ENCODE measurements at places on chromosomes 13 and 19. TPM values are rescaled to one million over a fixed set of nuclear protein-coding genes. Genes with fewer than 3 reads are reported as not detected.

- peak; percentile 67 for DNase-seq
Observed at GRCh38 chr19:39410017-39410830, 2.2 kb upstream of the PLEKHG2 start.

DNA sequence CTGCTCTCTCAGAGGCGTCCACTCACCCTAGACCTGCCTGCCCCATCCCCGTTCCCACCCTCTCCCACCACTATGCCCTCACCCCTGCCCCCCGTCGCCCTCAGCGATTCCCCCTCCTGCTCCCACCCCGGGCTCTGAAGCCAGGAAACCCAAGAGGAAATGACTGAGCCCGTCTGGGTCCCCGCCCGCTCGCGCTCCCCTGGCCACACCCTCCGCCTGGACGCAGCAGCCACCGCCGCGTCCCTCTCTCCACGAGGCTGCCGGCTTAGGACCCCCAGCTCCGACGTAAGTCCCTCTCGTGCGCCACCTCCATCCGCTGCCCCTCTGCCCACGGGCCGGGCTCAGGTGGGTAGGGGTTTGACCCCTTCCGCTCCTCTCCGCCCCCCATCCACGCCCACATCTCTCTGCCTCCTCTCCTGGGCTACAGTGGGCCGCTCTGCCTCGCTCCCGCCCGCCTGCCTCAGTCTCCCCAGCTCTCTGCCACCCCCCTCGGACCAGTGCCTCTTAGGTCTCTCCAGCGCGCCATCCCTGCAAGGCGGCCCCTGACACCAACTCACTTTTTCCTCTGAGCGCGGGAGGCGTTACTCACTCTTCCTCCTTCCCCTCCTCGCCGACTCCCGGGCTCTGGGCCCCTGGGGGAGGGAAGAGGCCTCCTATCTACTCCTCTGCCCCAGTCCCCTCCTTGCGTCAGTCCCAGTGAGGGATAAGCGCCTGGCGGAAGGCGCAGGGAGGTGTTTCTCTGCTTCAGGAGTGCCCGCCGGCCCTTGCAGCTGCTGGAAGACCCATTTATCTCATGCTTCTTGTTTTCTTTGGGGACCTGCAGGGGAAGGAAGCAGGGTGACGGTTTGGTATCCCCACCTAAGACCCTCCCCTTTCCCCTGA, at the start of gene FXYD5:
Gene FXYD5 (plus strand): TSS at position 211 of the 882 bp plus-strand sequence. CDS start 816 bp downstream, outside the sequence.
- DNase-seq: peak; percentile 86

GRCh38 chr19:45547965-45548609, 36.5 kb downstream of the OPA3 start:
- peak; percentile 77 for DNase-seq

DNA sequence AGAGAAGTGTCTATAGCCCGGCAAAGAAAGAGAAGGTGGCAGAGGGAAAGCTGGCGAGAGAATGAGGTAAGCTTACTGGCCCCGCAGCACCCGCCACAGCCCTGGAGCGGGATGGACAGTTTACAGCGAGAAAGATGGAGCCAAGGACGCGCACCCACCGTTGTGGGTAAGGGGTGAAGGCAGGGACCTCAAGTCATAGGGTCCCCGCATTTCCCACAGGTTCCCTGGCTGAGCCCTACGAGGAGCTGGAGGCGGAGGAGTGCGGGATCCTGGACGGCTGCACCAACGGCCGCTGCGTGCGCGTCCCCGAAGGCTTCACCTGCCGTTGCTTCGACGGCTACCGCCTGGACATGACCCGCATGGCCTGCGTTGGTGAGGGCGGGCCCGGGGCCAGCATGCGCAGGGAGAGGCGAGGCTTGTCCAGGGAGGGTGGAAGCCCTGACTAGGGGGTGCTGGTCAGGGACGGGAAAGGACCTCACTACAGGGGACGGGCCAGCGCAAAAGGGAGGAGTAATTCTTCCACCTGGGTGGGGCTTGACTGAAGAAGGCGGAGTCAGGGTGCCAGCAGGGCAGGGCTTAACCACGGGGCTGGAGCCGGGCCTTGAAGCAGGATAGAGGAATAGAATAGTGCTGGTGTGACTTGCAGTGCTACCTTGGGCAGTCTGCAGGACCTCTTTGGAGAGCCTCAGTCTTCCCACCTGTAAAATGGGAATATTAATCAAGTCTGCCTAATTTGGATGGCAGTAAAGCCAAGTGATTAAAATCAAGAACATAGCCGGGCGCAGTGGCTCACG, 26.5 kb downstream of the LTBP4 start:
- no peak for DNase-seq

DNA sequence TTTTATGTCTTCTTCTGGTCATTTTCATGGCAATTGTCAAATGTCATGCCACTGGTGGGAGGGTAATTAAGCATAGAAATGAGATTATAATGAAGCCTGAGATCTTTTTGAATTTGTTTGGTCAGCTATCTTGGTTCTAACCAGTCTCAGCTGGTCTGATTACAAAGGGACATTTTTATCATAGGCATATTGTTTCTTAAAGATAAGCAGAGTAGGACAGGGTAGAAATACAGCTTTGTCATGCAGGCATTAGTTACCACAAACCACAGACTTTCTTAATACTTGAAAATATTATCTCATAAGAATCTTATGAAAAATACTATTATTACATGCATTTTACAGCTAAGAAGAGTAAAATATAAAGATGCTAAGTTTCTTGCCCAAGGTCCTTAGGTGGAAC, 1761.5 kb downstream of the PCDH9 start:
- DNase-seq: no peak

- no peak for DNase-seq
Observed at GRCh38 chr13:46982856-46983582, 86.2 kb upstream of the HTR2A start.

GRCh38 chr13:76489274-76489673, 396.9 kb downstream of the KCTD12 start:
- DNase-seq: no peak

- no peak for DNase-seq
Observed at GRCh38 chr19:17606590-17607185, 51.2 kb downstream of the COLGALT1 start.

DNA sequence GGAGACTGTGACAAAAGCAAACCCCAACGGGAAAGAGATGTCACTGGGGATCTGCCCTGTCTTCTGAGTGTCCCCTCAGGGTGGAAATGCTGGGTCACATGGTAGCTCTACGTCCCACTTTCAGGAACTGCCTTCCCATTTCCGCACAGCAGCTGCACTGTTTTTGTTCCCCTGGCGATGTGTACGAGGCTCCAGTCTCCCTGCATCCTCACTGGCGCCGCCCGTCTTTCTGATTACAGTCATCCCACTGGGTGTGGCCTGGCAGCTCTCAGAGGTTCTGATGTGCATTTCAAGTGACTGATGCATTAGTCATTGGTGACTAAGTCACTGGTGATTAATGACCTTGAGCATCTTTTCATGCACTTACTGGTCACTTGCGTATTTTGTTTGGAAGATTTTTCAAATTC, 21.2 kb downstream of the PCID2 start:
- peak; percentile 97 for DNase-seq

GRCh38 chr13:85853901-85854663, 54.9 kb upstream of the SLITRK6 start:
- no peak for DNase-seq

- peak; percentile 93 for DNase-seq
Observed at GRCh38 chr19:45886427-45887199, 672 bp upstream of the IRF2BP1 start.

GRCh38 chr19:16678498-16678897, 17.6 kb downstream of the TMEM38A start:
- DNase-seq: no peak

Gene PRR36
- not detected for total RNA-seq

Gene ZNF44
- total RNA-seq: 8.4 TPM

Gene PNMA8A
- 4.6 TPM for total RNA-seq

Gene METTL21C
- total RNA-seq: not detected
